ENCODE measurements at places on chromosomes 4 and X.

DNA sequence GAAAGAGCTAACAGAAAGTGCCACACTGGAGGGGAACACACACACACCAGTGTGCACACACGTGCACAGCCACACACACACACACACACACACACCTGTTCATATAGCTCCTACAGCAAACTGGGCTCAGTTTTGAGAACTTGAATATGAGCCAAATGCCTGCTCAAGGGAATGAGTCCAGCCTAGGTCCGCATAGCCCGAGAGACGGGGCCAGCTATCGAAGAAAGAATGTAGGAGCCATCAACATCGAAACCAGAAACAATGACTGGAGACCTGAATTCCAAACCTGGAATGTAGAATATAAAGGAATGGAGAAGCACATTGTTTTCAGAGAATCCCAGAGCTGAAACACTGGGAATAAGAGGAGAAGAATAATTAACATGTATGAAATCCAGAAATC lies 37.6 kb upstream of the ERVMER34-1 start:
- DNase-seq, result no peak

DNA sequence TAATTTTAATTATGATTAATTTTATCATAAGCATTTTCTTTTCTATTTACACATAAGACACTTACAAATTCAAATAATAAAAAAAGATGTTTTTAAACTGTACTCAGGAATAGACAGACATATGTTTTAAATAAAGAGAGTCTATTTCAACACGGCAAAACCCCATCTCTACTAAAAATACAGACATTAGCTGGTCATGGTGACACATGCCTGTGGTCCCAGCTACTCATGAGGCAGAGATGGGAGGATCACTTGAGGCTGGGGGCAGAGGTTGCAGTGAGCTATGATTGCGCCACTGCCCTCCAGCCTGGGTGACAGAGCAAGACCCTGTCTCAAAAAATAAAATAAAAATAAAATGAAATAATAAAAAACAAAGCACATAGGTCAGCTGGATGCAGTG lies 14.8 kb downstream of the FAM9B start:
- DNase-seq, result no peak

GRCh38 chr4:156113138-156113765 lies 159.6 kb upstream of the CTSO start:
- no peak for DNase-seq

DNA sequence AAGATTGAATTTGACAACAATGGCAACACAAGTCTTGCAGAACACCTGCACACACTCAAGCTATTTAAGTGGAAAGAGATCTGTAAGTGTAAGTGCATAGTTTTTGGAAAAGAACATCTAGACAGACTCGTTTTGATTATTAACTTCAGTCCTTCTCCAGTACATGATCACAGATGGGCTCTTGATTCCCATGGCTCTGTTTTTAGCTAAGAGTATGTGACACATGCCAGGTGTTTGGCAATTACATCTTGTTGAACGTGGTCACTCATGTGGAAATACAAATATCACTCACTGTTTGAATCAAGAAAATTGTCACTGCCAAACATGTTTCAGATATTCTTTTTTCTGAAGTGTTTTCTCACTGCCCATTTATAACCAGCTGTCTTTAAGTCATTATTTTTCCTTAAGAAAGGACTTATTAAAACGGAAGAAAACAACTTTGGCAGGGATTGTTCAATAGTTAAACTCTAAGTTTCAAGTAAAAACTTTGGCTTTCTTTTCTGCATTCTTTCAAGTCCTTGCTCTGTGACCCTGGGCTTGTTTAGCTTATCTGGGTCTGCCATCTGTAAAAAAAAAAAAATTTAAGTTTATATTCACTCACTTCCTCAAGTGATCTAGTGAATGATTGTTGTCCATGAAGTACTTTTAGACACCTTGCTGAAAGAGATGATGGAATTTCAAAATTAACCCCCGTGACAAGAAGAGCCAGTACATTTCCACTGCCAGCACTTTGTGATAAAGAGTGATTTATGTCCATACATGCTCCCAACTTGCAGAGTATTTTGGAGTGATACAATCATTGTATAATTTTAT lies 125.4 kb downstream of the ATXN3L start:
- no peak for DNase-seq

GRCh38 chr4:102596532-102596931 lies 95.4 kb downstream of the NFKB1 start:
- no peak for DNase-seq

DNA sequence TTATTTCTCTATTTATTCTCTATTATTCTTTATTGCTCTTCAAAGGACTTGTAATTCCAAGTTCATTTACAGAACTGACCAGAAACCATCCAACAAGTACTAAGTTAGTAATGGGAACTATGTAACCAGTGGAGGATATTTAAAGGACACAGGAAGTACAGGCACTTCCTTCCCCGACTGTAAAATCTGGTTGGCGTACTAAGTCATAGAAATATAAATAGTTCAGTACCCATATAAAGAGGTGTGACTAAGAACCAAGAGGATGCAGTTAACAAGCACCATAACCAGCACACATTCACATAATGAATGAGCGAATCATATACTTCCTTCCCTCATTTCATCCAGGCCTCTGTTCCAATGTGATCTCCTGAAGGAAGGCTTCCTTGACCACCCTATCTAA lies 3.6 kb upstream of the EIF4E start:
- no peak for DNase-seq

- no peak for DNase-seq
These were observed 267.3 kb downstream of the DCTD start for GRCh38 chr4:182649698-182650477.

DNA sequence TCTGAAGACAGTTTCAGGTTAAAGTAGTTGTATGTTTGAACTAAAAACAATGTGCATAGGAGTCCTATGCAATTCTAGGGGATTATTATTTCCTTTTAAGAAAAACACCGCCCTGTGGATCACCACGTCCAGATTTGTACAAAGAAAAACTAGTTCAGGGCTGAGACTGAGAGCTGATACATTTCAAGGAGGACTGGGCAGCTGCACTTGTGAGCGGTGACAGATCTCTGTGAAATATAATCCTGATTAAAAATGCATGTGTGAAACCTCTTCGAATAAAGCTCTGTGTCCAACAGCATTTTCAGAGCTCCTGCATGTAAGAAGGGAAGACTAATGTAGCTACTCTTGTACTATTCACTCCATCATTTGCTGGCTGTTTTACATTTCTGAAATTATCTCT lies 365.8 kb upstream of the PITX2 start:
- DNase-seq, result no peak

DNA sequence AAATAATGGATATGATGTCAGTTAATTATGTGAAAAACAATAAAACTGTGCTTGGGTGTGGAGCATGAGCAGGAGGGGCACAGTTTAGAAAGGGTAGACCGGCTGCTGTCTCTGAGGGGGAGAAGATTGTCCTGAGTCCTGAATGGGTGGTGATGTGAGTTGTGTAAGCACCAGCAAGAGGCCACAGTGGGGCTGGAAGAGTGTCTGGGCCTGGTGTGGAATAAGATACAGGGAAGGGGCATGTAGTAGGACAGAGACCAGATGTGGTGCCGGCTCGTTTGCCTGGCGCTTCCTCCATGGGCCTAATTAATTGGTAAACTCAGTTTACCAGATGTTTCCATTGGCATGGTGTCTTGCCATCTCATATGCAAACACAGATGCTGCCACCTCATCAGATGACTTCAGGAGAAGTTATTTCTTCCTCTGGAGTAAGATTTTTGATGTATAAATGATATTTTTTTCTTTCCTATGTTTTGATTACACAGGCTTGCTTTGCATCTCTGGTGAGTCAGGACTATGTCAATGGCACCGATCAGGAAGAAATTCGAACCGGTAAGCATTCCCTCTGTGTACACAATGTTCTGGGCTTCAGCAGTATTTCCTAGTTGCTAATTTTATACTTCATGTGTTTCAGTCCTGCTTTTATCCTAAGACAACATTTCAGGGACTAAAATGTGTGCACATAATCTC lies 5.1 kb downstream of the MED28 start:
- no peak for DNase-seq

DNA sequence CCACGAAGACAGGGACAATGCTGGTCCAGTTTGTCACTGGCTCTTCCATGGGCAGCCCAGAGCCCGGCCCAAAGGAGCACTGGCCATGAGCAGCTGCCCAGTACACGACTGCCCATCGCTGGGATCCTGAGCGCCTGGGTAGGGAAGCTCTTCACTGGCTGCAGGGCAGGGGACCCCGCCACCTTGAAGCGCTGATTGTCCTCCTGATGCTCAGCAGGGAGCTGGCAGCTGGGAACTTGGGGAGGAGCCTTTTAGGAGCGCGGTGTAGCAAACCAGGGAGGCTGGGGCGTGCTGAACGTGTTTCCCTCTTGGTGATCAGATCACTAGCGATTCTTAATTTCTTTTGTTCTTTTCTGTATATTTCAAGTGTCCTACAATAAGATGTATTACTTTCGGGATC lies 1.8 kb downstream of the L1CAM start:
- no peak for DNase-seq

DNA sequence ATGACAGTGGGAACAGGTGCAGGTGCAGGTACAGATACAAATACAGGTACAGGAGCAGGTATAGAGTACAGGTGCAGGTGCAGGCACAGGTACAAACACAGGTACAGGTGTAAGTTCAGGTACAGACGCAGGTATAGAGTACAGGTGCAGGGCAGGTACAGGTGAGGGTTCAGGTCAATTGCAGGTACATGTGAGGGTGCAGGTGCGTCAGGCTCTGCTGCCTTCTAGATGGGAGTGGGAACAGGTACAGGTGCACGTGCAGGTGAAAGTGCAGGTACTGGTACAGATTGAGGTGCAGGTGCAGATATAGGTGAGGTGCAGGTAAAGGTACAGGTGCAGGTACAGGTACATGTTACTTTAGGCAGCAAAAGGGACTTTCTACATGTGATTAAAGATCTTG lies 85.7 kb downstream of the CRLF2 start:
- DNase-seq, result no peak

GRCh38 chr4:36140421-36140820 lies 103.9 kb downstream of the ARAP2 start:
- no peak for DNase-seq

GRCh38 chr4:163732473-163732872 lies 238.0 kb downstream of the TMA16 start:
- no peak for DNase-seq

DNA sequence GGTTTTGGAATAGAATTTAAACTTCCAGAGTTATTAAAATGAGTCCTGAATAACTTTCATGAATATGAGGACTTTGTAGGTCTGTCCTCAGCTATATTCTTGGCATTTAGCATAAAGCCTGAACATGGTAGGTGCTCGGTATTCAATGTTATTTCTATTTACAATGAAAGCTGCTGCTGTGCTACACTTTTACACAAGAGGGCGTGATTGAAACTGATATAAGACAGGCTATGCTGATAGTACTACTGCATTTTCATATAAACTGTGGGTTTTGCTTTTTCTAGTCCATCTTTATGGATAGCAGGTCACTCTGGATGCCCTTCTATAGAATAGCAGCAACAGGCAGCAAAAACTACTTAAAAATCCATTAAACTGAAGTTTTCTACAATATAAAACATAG lies 12.3 kb upstream of the GNPDA2 start:
- DNase-seq, result no peak

DNA sequence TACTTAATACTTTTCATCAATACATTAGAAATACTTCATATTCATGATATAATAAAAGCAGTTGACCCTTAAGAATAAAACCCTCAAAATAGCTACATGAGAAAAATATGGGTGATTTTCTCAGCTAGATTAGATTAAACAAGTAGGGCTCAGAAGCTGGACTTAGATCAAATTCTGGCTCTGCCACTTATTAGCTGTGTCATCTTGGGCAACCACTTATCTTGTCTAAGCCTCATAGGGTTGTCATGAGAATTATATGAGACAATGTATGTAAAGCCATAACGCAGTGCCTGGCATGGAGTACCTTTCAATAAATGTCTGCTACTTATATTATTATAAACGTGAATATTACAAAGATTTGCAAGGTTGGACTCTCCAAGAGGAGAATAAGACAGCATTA lies 84.3 kb upstream of the PGRMC2 start:
- DNase-seq, result no peak

DNA sequence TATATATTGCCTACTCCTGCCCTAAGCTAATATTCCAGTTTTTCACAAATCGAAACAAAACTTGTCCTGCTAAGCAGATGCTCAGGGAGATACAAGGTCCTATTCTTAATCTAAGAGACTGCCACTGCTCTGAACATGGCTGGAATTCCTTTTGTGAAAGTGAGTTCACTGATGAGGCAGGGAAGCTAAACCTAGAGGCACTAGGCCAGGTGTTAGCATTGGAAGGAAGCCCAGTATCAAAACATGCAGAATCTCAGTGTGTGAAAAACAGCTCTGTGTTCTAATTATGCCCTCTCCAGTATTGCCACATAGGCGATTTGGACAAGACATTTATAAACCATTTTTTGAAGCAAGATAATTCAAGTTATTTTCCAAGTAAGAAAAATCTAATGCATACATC lies 47.6 kb downstream of the ABCG2 start:
- no peak for DNase-seq

- DNase-seq, result no peak
These were observed 61.3 kb upstream of the SCOC start for GRCh38 chr4:140312100-140312499.

DNA sequence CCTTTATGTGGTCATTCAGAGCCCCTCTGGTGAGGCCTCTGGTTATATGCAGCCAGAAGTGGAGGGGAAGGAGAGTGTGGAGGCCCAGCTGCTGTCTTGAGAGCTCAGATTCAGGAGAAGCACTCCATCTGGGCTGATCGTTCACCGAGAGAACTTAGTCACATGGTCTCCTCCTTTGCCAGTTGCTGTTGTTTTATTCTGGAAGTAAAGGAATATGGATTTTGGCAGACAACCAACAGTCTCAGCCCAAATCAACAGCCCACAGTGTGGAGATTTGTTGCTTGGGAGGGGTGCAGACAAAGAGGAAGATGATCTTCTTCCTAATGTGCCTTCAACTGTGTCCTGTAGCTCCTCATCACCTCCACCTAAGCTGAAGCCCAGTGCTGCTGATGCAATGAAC lies 355.4 kb downstream of the ANK2 start:
- DNase-seq, result no peak

DNA sequence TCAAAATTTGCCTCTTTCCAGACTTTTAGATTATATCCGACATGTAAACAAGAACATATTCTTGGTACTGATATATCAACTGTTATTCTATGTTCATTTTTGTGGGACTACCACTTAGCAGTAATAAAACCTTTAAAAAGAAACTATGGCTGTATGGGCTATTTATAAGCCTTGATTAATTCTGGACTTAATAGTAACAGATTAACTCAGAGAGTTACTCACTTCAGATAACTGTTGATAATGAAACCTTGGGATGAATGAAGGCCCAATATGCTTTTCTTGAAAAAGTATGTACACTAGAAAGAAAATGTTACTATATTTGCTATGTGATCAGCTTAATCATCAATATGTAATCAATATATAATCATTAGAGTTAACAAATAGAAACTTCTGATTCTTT lies 595.9 kb upstream of the BOD1L1 start:
- DNase-seq, result no peak

DNA sequence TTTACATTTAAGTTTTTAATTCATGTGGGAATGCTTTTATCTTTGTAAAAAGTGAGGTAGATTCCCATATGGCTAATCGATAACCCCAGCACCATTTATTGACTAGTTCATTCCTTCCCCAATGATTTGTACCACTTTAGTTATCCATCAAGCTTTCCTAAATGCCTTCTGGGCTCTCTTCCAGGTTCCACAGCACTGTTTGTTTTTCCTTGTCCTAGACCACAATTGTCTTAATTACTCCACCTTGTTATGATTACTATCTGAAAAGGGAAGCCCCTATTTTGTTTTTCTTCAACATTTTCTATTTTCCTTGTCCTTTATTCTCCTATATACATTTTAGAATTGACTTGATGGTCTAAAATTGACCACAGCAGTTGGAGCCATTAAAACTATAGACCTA lies 48.5 kb upstream of the GPRIN3 start:
- DNase-seq, result no peak

- no peak for DNase-seq
These were observed 169.2 kb upstream of the ATP6AP2 start for GRCh38 chrX:40411340-40412111.
